ENCODE measurements at places on chromosomes 5 and 9.

DNA sequence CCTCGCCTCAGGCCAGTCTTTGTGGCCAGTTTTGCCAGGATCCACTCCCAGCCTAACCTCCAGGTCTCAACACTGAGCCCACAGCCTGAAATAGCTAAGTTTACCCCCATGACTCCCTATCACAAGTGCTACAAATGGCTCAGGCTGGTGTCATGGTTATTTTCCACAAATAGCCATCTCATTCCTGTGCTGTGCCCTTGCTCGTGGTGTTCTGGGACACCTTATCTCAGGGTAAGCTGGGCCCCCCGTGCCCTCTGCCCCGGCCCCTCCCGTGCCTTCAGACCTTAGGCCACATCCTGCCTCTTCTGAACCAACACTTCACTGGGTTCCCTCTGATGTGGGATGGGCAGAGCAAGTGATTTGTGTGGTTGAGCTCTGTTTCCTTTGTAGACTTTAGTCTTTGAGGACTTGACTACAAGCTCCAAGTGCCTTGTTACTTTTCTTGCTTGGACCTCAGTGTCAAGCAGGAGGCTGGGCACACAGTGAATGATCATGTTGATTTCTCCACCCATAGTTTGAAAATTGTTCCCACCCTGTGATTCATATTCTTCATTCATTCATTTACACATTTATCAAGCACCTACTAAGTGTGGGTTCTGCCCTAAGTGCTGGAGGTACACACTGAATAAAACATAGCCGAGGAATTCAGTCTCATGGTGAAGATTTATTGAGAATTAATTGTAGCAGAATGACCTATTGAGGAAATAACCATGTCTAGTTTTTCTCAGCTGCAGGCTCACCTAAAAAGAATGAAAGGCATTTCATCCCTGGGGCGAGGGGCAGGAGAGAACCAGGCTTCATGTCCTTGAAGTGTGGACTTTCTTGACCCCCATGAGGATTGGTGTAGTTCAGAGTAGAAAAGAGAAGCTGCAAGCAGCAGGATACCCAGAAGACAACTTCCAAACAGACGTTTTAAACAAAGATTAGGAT, 84.5 kb upstream of the CTNNA1 start:
- peak; percentile 84 for DNase-seq

DNA sequence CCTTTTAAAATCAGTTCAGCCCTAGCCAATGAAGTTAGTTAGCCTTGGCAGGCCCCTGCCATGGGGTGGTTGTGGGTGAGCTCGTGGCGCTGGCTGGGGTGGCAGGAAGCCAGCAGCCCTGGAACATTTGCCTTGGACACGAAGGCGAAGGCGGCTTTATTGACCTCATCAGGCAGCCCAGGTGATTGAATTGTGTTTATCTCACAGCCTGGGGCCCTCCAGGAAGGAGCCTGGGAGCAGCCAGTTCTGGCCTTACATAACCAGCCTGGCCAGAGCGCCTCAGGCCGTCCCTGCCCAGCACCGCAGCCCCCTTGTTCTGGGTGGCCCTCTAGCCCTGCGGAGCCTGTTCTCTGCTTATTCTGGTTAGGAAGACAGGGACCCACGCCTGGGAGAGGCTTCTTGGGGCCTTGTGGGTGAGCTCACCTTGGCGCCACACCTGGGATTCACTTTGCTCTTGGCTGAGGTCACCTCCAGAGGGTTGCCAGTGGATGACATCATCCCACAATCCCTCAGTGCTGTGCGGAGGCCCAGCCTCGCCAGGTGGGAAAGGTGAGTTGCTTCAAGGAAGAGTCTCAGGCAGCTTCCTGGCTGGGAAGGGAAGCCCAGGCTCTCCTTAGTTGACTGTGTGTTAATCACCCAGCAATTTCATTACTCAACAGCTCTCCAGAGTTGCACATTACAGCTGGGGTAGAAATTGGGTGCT, 54.4 kb upstream of the RPL26L1 start:
- DNase-seq: peak; percentile 87

DNA sequence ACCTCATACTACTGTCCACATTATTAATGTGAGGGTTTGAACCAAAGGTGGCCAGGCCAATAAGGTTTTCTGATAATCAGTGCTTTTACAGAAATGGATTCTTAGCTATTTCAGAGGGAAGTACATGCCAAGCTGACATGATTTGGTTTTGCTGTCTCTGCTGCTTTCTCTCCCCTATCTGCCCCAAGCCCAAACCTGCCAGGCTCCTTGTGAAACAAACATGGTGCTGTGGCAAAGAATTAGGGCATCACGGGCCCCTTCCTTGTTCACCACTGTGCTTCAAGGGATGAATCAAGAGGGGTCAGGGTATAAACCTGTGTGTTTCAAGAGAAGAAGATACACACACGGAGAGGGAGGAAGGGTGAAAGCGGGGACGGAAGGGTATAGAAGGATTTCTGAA, 41.3 kb upstream of the SMU1 start:
- DNase-seq: no peak

DNA sequence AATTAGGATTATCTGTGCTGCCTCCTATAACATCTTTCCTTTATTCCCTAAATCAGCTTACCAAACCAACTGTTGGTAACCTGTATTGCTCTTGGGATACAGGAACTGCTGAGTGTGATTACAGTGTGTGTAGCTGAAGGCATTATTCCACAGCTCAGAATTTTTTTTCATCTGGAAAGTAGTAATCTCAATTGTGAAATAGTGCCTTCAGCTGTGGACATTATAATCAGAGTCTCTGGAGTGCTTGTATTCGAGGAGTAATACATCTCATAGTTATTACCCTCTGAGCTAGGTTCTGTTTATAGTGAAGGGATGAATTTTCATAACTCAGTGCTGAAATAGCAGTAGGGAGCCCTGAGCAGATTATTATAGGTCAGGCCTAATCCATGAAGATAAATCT, 199.5 kb downstream of the MAST4 start:
- no peak for DNase-seq

DNA sequence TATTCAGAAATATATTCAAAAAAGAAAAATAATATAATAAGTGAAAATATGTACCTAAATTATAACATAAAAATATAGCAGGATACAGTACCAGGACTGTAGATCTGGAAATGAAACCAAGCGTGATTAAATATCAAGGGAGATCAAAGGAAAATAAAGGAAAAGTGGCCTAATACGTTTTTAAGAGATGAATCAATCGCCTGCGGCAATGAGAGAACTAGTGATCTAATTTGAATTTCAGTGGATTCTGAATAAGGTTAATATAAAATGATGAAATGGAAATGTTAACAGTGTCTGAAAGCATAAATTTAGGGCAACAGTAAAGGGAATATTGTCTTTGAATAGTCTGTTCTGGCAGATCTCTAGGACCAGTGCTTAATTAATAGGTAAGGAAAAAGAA, 1761.9 kb upstream of the ACO1 start:
- DNase-seq: no peak

- DNase-seq: no peak
Observed at GRCh38 chr9:121699571-121700164, 48.2 kb downstream of the DAB2IP start.

GRCh38 chr5:59661311-59661710, 232.2 kb downstream of the PDE4D start:
- DNase-seq: no peak

DNA sequence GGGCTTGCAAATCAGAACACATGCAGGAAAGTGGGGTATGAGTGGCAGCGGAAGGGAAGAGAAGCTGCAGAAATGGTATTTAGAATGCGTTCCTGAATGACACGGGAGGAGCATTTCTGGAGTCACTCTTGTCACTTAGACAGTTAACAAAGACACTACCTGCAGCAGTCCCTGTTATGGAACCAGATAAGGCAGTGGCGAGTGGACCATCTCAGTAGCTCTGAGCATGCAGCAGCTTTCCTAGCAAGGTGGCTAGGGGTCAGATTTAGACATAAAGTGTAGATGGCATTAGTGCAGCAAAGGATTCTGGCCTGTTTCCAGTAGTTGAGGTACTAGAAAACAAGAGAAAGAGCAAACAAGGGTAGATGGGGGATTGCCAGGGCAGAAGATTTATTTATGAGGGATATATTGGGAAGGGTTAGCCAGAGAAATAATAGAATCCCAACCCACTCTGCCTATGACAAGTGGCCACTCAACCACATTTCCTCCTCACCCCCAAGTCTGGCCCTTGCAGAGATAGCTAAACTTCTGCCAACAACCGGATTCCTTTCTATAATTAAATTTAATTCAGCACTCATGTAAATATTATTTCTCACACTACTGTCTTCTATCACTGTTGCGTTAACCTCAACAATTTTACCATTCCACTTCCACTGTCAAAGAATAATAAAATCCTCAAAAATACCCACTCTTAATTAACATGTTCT, 201.6 kb downstream of the DCP2 start:
- DNase-seq: no peak

DNA sequence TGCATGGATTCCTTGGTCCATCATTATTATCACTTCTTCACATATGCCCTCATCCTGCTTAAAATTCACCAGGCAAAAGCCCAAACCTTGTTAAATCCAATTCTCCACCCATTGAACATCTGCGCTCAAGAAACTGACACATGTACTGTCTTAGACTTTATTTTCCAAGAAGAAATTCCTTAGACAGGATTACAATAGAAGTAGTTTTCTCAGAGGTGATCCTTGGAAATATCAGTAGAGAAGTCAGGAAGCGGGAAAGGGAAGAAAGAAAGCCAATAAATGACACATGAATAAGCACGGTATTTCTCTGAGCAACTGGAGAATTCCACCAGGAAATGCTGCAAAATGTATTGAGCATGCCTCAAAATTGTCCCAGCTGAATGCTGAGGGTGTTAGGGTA, 90.2 kb downstream of the FOXD1 start:
- DNase-seq: no peak

GRCh38 chr9:3177936-3178335, 334.0 kb upstream of the PUM3 start:
- no peak for DNase-seq

GRCh38 chr5:115336201-115336720, 39.8 kb upstream of the CCDC112 start:
- no peak for DNase-seq

- no peak for DNase-seq
Observed at GRCh38 chr9:108780942-108781734, 74.6 kb downstream of the ACTL7B start.

DNA sequence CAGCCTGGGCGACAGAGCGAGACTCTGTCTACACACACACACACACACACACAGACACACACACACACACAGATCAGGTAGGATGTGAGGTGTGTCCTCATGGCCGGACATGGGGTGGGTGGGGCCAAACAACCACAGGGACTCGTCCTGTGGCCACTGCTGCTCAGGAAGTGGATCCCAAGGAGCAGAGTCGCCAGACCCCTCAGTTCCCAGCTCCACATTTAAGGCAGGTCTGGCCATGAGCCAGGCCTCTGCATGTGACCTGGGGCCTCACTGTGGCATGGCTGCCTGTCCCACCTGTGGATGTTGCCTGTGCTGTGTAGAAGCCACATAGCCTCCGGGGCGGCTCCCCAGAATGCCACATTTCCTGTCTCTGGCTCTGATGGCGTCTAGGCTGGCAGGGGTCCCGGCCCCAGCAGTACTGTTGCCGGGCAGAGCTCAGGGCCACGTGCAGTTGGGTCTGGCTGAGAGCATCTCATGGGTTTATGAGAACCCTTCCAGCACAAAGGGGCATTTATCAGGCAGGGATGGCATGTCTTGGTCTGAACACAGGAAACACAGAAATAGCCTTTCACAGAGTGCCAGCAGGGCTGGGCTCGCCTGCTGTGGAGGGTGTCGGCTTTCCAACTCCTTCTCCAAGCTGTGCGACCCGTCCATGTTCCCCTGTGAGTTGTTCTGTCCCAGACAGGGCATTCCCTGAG, 9.9 kb upstream of the NINJ1 start:
- DNase-seq: no peak

DNA sequence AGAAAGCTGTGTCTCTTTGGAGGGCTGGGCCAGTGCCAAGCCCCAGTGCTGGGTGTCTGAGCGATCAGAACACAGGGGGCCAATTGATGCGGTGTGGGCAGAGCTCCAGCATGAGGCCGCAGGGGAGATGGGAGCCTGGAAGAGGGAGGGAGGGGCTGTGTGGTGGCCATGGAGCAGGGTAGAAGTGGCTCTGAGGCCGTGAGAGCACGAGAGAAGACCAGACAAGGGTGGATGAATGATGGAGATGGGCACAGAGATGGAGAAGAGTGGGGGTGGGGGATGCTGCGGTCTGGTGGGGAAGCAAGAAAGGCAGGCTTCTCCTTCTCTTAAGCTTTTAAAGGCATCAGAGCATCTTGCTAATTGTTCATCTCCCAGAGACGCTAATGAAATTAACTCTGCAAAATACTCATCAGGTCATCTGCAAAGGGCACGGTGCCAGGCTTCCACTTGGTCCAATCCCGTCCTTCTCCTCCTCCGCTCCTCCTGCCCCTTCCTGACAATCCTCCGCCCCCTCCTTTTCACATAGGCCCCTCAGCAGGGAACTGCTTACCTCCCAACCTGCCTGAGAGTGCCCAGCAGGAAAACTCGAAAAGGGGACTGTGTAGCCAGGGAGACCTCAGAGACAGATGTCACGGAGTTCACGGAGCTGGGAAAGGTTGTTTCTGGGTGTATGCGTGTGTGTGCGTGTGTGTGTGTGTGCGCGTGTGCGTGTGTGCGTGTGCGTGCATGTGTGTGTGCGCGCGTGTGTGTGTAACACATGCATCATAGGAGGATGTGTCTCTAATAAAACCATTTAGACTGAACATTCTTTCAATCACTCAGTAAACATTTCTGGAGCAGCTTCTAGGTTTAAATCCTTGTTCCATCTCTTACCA, 7.1 kb upstream of the UNC5A start:
- no peak for DNase-seq

GRCh38 chr9:119298076-119298853, 71.0 kb downstream of the BRINP1 start:
- DNase-seq: no peak

GRCh38 chr5:72747826-72748225, 68.6 kb upstream of the TNPO1 start:
- no peak for DNase-seq

DNA sequence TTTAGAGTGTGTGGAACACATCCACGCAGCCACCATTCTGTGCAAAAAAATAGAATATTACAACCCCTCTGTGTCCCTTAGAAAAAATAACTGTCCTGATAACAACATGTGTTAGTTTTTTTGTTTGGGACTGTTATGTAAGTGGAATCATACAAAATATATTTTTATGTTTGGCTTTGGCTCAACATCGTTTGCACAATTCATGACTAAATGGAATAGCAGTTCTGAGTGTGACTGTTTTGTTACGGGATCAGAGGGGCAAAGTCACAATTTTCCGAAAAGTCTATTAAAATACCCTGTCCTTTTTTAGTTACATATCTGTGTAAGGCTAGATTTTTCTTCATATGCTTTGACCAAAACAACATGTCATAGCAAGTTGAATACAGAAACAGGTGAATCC, 12.8 kb downstream of the MTREX start:
- DNase-seq: no peak

DNA sequence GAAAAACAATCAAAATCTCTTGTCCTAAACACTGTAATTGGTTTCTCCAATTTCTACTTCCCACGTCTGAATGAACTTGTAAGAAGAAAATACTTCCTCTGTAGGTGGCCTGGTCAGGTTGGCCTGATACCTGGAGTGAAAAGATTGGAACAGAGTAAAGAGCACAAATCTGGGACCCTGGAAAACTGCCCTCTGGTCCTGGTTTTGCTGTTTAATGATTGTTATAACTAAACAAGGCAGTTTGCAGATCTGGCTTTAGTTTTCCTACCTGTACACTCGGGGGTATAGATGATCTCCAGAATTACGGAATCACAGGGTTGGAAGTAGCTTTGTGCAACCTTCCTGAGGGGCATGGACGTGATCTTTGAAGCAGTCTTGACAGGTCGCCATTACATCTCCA, 67.6 kb downstream of the ZSWIM6 start:
- no peak for DNase-seq
